Naive thymus-derived CD8-positive, alpha-beta T cell (primary cell): ENCODE measurements at places on chromosomes 5 and 9. TPM values are rescaled to one million over a fixed set of nuclear protein-coding genes. Genes with fewer than 3 reads are reported as not detected.

Gene SPATA31E1
- polyA plus RNA-seq = not detected

Gene PCDHB10
- polyA plus RNA-seq = not detected

Gene PCDHB14
- polyA plus RNA-seq = not detected

Gene SPATA31D4
- polyA plus RNA-seq = not detected

Gene LCP2
- 198 TPM for polyA plus RNA-seq

DNA sequence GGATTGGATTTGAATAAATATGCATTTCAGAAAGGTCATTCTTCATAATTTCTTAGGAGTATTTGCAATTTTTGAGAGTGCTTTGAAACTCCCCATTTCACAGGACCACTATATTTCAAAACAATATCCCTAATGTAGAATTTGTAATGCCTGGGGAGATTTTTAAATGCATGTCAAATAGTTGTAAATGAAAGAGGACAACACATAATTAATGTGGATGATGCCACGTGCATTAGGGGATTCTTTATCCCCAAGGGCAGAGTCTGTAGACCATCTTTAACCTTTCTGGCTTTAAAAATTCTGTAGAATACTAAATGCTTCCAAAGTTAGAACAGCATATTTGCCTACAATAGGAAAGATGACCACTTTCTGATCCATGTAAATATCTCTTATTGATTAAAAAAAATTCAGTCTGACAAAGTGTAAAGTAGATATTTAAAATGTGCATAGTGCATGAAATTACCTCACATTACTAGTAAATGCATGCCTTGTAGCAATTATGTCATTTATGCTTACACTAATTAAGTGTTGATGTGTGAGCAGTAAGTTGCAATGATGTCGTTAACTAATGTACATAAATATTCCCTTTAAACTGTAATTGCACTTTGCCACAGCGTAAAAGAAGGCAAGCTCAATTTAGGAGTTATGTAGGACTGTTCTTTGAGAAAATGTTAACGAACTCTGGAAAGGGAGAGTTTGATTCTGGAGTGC lies 416.1 kb downstream of the PSAT1 start:
- DNase-seq = no peak

DNA sequence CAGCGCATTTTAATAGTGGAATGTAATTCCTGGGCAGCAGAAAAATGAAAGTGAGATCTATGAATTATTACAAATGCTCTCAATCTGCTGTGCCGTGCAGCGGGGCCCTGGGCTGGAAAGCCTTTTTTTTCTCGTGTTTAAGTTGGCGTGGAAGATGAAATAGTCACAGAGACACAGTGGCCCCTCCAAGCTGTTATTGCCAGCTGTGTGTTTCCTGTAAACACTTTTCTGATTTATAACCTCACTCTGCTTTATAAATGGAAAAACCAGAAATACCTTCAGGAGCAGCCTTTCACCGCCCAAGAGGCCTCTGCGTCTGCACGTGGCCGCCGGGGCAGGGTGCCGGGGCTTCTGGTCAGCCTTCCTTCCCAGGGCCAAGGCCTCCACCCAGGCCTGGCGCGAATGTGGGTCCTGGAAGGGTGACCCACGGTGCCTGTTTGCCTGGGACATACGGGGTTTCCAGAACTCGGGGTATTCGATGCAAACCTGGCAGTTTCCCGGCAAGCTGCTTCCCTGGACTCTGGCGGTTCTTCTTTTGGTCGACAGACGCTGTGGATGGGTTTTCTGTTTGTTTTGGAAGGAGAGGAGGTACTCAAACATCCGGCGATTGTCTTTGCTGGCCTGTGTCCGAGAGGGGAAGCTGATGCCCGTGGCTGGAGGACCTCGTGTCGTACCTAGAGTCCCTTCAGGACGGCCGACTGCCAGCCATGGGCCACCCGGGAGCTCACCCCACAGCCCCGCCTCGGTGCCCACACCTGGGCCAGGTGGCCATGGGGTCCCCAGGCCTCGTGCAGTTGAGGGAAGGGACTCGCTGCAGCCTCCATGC lies 256.7 kb downstream of the PARP8 start:
- no peak for DNase-seq

DNA sequence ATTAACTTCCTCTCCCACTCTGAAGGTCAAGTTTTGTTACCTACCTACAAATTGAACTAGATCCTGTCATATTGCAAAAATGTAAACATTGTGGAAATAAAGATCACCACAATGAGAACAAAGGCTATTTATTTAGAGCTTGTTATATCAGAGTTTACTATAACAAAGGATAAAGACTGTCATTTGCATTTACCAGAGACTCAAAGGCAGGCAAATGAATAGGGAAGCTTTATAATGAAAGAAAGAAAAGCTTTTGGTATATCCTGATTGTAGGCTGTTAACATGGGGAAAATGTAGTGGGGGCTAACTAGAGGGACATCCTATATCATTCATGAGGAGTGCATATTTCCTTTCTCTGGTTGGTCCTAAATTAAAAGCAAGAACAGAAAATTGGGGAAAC lies 403.5 kb upstream of the TYRP1 start:
- DNase-seq = no peak

DNA sequence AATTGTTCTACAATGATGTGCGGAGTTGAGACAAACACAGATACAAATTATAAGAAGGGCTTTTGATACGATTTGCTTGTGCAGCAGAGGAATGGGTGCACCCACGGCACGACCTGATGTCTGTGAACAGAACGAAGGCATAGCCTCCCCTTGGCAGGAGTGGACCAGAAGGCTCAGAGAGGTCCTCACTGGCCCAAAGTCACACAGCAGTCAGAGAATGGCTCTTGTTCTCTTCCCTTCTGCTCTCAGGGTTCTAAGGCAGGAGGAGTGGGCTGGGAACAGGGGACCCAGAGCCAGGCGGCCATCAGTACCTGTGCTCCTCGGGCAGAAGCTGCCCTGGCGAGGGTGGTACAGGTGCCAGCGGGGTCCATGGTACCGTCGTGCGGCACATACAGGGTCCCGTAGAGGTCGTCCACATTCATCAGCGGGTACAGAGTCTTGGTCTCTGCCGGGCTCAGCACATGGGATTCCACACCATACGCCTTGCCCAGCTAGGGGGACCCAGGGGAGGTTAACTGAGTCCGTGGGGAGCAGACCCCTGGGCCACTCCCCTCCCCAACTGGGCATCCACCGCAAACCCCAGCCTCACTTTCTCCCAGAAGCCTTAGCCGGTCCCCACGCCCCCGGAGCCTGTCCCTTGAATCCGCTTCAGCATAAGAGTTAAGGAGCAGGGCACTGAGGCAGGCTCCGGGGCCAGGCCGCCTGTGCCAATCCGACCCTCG lies 7.0 kb downstream of the SARDH start:
- DNase-seq = no peak

GRCh38 chr9:133950192-133950591 lies 41.9 kb downstream of the VAV2 start:
- DNase-seq = no peak

- no peak for DNase-seq
These were observed 1.5 kb upstream of the STC2 start for GRCh38 chr5:173329491-173330337.

- DNase-seq = no peak
These were observed 291.2 kb downstream of the ADAMTS6 start for GRCh38 chr5:65190328-65191053.

- no peak for DNase-seq
These were observed 437.4 kb downstream of the ARHGEF28 start for GRCh38 chr5:74063346-74063745.

GRCh38 chr9:85432599-85432998 lies 309.2 kb downstream of the AGTPBP1 start:
- DNase-seq = no peak

- DNase-seq = no peak
These were observed at the start of gene FCN2 for GRCh38 chr9:134880484-134881312. Gene FCN2 (plus strand): TSS chr9:134880810. CDS start chr9:134880822, 12 bp downstream.

- no peak for DNase-seq
These were observed 448.1 kb downstream of the NFIB start for GRCh38 chr9:13865869-13866268.

GRCh38 chr9:130129432-130130061 lies 42.7 kb upstream of the NCS1 start:
- DNase-seq = no peak

DNA sequence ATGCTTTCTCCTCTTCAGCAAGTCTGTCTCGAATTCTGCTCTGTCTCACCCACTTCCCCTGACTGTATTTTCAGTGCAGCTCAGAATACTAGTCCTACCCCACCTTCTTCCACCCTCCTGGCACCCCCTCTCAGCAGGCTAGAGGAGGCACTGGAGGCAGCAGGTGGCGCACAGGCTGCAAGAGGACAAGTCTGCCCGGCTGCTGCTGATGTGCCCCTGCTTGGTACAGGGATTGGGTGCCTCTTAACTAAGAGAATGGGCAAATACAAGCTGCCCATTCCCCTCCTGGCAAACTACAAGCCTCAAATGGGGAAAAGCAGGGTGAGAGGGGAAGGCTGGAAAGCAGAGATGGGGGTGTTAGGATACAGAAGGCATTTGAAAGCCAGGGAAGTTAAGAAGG lies 5.1 kb downstream of the TLN1 start:
- DNase-seq = peak; percentile 29

GRCh38 chr5:958701-959571 lies 49.7 kb upstream of the NKD2 start:
- no peak for DNase-seq

DNA sequence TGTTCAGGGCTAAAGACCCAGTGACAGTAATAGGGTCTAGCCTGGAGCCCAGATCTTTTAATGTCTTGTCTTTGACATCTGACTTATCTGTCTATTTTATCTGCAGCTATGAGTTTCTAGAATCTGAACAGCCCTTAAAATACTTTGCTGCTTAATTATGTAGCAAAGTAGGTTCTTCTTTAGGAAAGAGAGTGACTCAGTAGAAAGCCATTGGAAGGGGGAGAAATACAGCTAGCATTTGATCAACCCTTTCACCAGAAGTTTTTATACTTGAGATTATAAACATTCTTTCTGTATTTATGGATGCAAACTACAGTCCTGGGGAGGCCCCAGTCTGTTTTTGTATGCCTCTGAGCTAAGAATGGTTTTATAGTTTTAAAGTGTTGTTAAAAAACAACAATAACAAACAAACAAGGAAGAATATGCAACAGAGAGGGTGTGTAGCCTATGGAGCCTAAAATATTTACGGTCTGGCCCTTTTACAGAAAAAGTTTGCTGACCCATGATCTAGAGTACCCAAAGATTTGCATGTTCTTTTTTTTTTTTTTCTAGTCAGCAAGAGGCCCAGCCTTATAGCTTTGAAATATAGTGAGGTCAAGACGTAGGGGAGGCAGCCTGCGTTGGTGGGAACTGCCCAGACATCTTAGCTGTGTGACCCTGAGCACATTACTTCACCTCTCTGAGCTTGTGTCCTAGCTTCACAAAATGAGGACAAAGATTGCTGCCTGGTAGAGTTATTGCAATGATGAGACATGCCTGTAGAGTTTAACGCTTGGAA lies 9.7 kb downstream of the GSN start:
- DNase-seq = no peak

DNA sequence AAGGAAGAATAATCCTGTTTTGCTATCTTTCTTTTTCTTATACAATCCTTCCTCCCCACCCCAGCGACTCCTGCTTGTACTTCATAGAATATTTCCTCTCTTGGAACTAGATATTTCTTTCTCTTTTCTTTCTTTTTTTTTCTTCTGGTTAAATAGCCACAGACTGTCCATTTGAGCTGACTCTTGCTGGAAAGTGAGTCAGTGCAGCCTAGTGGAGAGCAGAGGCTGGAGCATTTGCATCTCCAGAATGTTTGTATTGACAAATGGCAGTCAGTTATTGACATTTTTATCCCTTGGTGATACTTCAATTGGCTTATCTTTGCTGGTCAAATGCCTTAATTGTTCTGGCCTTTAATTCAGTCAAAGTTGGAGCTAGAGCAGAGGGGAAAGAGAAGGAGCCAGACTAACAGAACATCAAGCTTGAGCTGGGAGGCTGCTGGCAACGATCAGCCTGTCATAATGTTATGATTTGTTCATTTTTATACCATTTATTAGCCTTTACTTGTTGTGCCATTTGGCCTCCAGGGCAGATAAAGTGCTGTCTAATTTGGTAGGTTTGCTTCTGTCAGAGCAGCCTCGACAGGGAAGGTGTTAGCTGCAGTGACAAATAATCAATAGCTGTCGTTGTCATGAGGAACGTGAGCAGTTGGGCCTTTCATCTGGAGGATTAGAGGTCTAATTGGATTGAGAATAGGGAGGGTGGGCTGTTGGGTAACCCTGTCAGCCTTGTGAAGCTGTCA lies 69.0 kb downstream of the INVS start:
- DNase-seq = no peak

GRCh38 chr5:16665601-16666000 lies 48.8 kb upstream of the RETREG1 start:
- no peak for DNase-seq

DNA sequence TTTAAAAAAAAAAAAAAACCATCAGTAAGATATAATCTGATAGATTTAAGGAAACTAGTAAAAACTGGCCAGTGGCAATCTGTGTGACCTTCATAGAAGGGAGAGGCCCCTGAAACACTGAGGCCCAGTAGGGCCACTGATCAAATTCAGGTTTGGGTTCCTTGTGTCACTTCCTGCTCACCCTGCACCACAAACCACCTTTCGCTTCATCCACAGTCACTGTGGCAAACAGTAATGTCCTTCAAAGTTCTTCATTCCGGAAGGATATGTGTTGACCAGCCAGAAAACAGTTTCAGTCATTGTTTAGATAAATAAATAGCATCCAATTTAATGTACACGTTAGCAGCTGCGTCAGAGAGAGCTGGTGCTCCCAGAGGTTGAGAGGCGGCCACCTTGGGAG lies 222.1 kb downstream of the CFAP90 start:
- DNase-seq = no peak

- DNase-seq = no peak
These were observed 1775.7 kb upstream of the C9orf72 start for GRCh38 chr9:29348999-29349398.

- no peak for DNase-seq
These were observed 232.1 kb downstream of the SEMA5A start for GRCh38 chr5:9313751-9314150.

GRCh38 chr9:96222132-96222531 lies 79.8 kb downstream of the HSD17B3 start:
- DNase-seq = no peak

DNA sequence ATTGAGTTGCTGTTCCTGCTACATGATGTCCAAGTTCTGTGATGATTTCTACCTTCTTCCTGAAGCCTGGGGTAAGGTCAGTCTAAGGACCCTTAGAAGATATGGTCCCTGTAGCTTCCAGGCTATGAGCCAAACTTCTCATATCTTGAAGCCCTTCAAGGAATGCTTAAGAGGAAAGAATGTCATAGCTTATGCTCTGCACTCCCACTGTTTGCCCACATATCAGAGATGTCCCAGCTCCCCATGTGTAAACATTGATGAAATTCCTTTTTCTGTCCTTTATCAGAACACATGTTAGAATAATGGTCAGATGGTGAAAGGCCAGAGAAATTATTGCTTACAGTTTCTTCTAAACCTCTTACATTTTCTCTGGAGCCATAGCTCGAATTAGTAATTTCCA lies 41.4 kb upstream of the RUSC2 start:
- no peak for DNase-seq

GRCh38 chr5:124660229-124661093 lies 86.0 kb downstream of the ZNF608 start:
- no peak for DNase-seq

GRCh38 chr5:93978222-93978621 lies 236.8 kb upstream of the POU5F2 start:
- DNase-seq = no peak
